ENCODE measurements at places on chromosomes 7 and 10.

- DNase-seq = peak; percentile 49
These were observed 101.6 kb downstream of the CCSER2 start for GRCh38 chr10:84429926-84430520.

- no peak for DNase-seq
These were observed 984 bp upstream of the IKZF1 start for GRCh38 chr7:50303335-50304128.

DNA sequence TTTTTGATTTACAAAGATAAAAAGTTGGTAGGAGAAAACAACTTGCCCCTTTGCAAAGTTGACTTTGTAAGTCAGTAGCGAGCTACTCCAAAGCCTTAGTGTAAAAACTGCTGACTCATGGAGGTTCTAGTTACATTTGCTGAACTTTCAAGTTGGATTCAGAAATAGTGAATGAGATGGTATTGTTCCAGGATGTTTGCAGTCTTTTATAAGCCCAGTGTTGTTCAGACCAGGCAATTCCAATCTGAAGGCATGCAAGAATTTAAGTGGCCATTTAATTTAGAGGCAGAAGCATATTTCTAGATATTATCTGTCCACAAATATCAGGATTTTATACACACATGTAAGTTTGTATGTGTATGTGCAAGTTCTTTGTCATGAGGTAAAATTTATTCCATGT, 21.6 kb downstream of the TES start:
- no peak for DNase-seq

GRCh38 chr10:6167456-6167855, 35.3 kb upstream of the PFKFB3 start:
- no peak for DNase-seq

GRCh38 chr10:123143162-123143824, 4.6 kb upstream of the HMX2 start:
- DNase-seq = no peak

GRCh38 chr10:62264126-62264525, 4.5 kb downstream of the RTKN2 start:
- no peak for DNase-seq

All from stimulated activated CD4-positive, alpha-beta T cell treated with anti-CD3 and anti-CD28 coated beads, Interleukin-1b, Interleukin-23, amount 100 ng/mL, for 24 hours (primary cell).